ENCODE measurements at places on chromosomes 5 and 9. TPM values are rescaled to one million over a fixed set of nuclear protein-coding genes. Genes with fewer than 3 reads are reported as not detected.

WDR38 gene
- not detected for total RNA-seq

PCDH12 gene
- 0.15 TPM for total RNA-seq

COL5A1 gene
- 4.2 TPM for total RNA-seq

EDIL3 gene
- not detected for total RNA-seq

- DNase-seq: no peak
- no peak overlapping the region for H3K27ac ChIP-seq
- H3K4me3 ChIP-seq: peak overlapping the region; percentile 60
- H3K27me3 ChIP-seq: peaks cover 89% of the 10 kb centered on the region
- H3K36me3 ChIP-seq: peaks cover 7% of the 10 kb centered on the region
Measured at GRCh38 chr9:124040935-124041816, 29.6 kb downstream of the LHX2 start.

GRCh38 chr9:17013010-17013409, 121.8 kb upstream of the CNTLN start:
- no peaks in the 10 kb centered on the region for H3K4me1 ChIP-seq
- no peaks in the 10 kb centered on the region for H3K27me3 ChIP-seq
- no peak overlapping the region for H3K4me3 ChIP-seq

DNA sequence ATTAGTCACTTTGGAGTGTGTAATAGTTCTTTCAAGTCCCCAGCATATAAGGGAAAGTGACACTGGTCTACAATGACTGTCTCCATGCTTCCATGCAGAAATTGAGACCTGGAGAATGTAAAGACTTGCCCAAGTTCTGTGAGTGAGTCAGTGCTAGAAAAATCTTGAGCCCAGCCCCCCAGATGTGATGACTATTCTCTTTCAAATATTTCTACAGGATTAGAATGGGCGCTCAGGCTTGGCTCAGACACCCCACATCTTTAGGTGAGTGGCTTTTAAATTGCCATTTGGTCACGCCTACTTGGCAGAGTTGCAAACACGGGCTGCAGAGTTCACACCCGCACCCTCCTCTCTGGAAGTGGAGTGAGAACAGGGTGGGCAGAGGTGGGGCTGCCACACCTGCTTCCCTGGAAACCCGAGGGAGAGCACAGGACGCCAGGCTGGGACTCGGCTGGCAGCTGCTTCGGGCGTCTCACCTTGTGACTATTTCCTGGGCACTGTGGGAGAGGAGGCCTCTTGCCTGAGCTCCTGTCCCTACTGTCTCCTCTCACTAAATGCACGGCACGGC, 37.6 kb downstream of the ROPN1L start:
- H3K4me3 ChIP-seq: no peak overlapping the region
- DNase-seq: no peak
- peaks cover 26% of the 10 kb centered on the region for H3K27me3 ChIP-seq
- H3K36me3 ChIP-seq: no peaks in the 10 kb centered on the region
- no peak overlapping the region for H3K27ac ChIP-seq

GRCh38 chr9:21454149-21454548, 13.9 kb downstream of the IFNA1 start:
- peaks cover 2% of the 10 kb centered on the region for H3K4me1 ChIP-seq
- peaks cover 41% of the 10 kb centered on the region for H3K27me3 ChIP-seq
- H3K4me3 ChIP-seq: no peak overlapping the region
- no peak for DNase-seq
- H3K27ac ChIP-seq: no peak overlapping the region

GRCh38 chr5:33793276-33793675, 98.5 kb downstream of the ADAMTS12 start:
- no peak overlapping the region for H3K4me3 ChIP-seq
- no peak for DNase-seq
- no peaks in the 10 kb centered on the region for H3K36me3 ChIP-seq
- H3K27ac ChIP-seq: no peak overlapping the region

GRCh38 chr5:149485655-149486615, 65.3 kb downstream of the CSNK1A1 start:
- H3K4me1 ChIP-seq: peaks cover 7% of the 10 kb centered on the region
- H3K36me3 ChIP-seq: no peaks in the 10 kb centered on the region
- no peak for DNase-seq
- H3K27me3 ChIP-seq: peaks cover 8% of the 10 kb centered on the region

DNA sequence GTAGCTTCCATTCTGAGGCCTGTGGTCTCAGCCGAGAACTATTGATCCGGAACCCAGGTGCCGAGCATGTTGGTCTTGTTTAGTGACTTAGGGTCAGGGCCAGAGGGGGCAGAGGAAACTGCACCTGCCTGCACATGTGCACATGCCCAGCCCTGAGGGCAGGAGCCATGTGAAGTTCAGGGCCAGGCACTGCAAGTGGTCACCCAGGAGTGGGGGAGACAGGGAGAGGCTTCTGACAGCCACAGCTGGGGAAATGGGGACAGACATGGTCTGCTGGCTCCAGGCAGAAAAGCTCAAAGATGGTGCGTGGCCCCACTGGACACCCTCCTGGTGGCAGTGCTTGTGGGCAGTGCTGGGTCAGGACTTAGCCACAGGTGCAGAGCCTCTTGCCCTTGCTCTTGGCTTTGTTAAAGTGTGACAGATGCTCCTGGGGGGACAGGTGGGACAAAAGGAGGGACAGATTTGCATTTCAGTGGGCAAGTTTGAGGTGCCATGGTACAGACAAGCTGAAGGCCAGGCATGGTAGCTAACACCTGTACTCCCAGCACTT, 134.4 kb downstream of the CACNA1B start:
- H3K27me3 ChIP-seq: peaks cover 28% of the 10 kb centered on the region
- peaks cover 2% of the 10 kb centered on the region for H3K4me1 ChIP-seq
- no peak overlapping the region for H3K4me3 ChIP-seq
- peaks cover 2% of the 10 kb centered on the region for H3K36me3 ChIP-seq
- no peak for DNase-seq

GRCh38 chr5:169695919-169696490, 58.9 kb downstream of the DOCK2 start:
- H3K4me3 ChIP-seq: no peak overlapping the region
- H3K36me3 ChIP-seq: peaks cover 17% of the 10 kb centered on the region
- H3K27ac ChIP-seq: no peak overlapping the region
- no peak for DNase-seq

DNA sequence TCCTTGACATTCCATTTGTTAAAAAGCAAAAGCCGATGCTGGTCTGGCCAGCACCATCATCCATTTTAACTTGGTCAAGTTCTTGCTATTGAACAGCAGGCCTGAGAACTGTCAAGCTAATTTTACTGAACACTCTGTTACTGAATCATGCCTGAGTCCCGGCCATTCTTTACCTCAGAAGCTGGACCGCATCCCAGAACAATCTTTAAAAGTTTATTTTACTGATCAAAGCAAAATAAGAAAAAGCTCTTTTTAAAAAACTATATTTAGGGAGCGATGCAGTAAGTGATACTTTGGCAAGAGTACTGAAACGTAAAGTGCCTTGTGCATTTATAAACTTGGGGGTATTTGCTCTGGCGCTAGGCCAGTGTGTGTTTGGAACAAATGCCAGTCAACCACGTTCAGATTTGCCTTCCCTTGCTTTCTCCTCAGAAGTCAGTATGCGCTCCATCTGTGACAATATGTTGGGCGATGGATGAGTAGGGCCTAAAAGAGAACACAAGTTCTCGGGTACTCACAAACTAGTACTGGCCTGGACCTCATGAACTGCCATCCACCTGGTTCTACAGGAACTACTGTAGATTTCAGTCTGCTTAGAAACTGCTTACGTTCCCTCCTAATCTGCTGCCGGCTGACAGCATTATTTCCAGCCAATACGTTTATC, 161.9 kb downstream of the MAPKAP1 start:
- no peaks in the 10 kb centered on the region for H3K27me3 ChIP-seq
- no peak for DNase-seq
- H3K4me3 ChIP-seq: no peak overlapping the region
- peaks cover 1% of the 10 kb centered on the region for H3K36me3 ChIP-seq

Measured in T-helper 17 cell (primary cell).